Pulmonary artery endothelial cell (primary cell): ENCODE measurements at places on chromosomes 2 and 18.

- no peak for DNase-seq
Measured at GRCh38 chr2:169693360-169693759, 845 bp downstream of the CFAP210 start.

DNA sequence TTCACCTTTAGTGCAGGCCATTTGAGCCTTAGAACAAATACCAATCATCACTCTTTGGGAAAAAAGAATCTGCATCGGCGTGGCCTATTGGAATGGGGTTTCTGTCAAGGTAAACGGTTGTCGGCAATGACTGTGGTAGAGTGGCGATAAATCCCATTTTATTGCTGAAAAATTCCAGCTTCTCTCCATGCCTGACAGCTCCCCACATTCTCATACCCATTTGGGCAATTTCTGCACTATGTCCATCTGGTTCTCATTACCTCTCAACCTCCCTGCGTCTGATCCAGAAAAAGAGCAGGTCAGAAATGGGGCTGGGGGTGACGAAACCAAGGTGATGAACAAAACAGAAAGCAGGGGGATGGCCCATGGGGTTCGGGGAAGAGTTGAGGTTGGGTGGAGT lies 254.0 kb downstream of the MEIS1 start:
- DNase-seq = no peak

GRCh38 chr2:159506764-159507440 lies 109.4 kb downstream of the BAZ2B start:
- no peak for DNase-seq

DNA sequence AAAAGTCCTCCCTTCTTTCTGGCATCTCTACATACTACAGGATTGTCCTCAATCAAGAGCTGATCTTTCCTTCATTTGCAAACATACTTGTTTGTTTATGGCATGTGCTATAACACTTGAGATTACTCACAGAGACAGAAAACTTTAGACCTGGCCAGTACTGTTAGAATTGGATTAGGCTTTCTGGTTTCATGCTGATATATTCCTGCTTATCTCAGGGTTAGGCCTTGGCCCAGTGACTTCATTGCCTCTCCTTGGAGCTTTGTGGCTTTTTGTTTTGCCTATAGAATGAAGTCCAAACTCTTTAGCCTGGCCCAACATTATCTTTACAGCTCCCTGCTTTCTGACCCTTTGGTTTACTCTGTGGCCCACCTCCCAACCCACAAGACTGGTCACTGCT lies 363.3 kb downstream of the ALK start:
- no peak for DNase-seq

DNA sequence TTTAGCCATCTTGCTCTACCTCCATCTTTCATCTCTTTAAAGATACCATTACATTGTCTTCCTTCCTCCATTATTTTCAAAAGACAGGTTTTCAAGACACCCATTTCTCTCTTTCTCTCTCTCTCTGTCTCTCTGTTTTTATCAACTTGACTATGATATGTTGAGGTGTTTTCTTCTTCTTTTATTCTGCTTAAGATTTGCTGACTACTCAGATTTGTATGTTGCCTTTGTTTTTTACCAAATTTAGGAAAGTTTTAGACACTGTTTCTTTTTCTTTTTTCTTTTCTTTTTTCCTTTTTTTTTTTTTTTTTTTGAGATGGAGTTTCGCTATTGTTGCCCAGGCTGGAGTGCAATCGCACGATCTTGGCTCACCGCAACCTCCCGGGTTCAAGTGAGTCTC lies 647.5 kb upstream of the VRK2 start:
- DNase-seq = no peak

DNA sequence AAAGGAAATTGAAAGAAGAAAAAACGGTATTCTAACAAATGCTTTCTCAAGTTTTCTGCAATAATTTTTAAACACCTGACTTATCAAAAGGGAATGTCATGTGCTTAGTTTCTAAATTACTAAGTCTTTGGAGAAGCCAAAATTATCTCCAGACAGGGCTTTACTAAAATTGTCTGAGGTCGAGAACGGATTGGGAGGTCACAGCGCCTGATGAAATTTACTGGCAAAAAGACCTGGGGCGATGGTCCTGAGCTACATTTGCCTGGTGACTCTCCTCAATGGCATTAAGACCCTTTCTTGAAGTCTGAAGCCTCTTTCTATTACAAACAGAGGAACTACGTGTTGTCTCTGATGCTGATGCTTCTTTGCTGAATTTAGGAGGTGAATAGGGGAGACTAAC lies 291.8 kb upstream of the SESTD1 start:
- no peak for DNase-seq

DNA sequence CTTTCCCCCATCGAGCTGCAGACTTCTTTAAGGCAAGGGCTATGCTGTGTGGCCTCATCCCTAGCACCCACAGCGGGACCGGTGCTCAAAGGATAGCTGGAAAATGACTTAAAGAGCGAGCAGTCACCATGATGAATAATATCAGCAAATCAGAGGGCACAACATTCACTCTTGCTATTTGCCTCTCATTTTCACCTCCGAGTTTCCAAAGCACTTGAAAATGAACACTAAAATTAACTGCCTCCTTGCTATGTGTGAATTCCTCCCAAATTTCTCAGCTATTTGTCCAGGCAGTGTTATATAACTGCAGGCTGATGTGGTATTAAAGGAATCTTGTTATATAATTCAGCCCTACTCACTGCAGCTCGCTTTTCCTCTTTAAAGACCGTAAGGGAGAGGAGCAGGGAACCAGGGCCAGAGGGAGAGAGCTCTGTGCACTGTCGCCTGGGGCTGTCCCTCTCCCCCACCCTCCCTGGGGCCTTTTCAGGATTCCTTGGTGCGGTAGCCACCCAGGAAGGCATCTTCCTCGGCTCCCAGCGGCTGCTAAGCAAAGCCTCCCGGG lies 1.4 kb downstream of the CYS1 start:
- no peak for DNase-seq

- DNase-seq = no peak
Measured at GRCh38 chr2:227447606-227448005, 24.4 kb upstream of the AGFG1 start.

DNA sequence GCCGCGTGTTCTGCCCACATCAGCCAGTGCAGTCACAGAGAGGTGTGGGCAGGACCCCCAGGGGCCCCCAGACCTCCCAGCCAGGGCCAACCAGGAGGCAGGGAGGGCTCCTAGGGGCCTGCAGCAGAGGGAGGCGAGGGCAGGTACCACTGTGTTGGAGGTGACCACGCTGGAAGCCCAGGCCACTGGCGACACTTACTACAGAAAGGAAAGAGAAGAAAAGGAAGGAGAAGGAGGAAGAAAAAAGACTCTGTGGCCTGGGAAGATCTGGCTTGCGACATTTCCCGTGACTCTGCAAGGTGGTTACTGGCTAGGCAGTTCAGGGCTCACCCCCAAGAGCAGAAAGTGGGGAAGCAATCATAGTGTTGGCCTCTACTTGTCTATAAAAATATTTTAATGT lies 98.1 kb upstream of the BCL2L11 start:
- no peak for DNase-seq

DNA sequence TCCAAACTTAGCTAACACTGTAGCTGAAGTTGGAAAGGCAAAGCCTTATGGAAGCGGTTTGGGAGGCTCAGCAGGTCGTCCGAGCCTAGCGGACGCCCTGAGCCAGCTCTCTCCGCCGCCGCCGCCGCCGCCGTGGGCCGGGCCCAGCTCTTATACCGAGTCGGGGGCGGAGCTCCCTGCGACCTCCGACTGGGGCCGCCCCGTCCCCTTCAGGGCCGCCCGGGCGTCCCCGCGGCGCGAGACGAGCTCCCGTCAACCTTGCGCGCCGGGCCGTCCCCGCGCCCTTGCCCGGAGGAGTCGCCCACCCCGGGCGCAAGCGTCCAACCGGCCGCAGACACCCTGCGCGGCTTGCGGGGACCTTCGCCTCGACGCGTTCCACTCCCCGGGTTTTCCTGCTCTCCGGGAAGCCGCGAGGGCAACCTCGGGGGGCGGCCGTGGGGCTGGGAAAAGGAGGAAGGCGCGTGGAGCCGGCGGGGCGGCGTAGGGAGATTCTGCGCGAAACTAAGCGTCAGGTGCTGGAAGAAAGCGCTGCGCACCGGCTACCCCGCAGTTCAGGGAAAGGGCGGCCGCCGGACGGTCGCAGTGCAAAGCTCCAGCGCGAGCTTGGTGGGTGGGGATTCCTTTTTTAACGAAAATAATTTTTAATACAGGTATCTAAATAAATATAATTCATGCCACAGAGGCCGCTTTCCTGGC lies at the start of gene SLC40A1:
Gene SLC40A1 (minus strand): TSS at position 129 of the 696 bp plus-strand sequence. CDS start 326 bp downstream, outside the sequence.
- peak; percentile 39 for DNase-seq

GRCh38 chr18:36160959-36161371 lies 26.3 kb upstream of the MOCOS start:
- DNase-seq = no peak

GRCh38 chr2:71826826-71827523 lies 320.7 kb downstream of the CYP26B1 start:
- no peak for DNase-seq

DNA sequence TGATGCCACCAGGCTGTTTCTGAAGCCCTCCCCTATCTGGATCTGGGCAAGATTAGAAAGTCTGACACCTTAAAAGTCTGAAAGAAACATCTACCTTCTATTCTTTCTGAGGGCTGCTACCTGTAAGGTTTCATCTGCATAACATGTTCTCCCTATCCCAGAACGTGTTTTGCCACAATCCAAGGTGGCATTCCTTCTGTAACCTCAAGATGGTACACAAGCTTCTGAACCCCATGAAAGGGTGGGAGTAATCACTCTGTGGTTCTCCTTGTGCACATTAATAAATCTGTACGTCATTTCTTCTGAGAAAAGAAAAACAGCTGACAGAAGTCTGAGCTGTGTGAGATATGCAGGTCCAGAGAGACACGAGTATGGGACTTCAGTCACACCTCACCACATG lies 41.8 kb upstream of the MSH6 start:
- no peak for DNase-seq

DNA sequence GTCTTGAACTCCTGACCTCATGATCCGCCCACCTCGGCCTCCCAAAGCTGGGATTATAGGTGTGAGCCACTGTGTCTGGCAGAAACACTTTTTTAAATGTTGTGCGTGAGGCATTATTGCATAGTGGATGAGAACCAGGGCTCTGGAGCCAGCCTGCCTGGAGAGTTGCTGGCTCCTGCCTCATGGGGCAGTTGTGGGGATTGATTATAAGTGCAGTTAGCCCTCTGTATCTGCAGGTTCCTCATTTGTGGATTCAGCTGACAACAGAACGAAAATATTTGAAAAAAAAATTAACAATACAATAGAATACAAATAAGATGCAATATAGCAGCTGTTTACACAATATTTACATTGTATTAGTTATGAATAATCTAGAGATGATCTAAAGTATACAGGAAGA lies 129.4 kb upstream of the EML6 start:
- no peak for DNase-seq

DNA sequence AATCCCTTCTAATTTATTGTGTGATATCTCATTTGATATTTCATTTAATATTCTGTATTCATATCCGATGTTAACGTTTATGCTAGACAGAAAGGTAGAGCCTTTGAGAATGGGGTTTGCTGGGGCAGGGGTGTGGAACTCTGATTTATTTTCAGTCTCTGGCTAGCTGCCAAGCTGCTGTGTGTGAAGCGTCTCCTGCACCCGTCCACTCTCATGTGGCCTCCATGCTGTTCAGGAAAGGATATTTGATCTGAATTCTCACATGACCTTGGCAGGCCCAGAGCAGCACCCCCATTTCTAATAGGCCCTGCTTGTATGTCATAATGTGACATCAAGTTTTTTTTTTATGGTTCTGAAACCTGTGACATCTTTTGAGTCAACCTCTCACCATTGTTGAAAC lies 1.6 kb downstream of the IL1R1 start:
- no peak for DNase-seq

DNA sequence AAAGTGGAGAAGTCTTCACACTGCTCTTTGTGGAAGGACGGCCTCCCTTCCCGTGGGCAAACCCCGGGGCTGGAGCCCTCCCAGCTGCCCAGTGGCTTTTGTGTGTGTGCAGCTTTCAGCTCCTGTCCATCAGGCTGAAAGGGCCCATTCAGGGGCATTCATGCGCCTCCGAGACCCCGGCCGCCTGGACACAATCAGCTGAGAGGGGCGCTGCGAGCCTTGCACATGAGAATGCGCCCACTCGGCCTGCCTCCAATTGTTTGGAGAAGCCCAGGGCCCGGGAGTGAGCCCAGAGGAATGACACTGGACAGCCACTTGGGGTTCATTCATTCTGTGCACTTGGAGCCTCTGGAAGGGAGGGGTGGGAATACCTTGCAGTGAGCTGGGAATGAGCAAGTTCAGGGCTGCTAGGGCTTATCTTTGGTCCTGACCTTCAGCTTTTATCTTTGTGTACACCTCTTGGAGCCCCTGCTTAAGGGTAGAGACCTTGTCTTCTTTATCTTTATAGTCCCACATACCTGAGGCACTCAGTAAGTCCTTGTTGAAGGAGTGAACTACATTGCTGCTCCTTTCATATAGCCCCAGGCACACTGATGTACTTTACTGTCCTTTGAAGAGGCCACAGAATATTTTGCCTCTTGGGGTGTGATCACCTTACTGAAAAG lies 56.5 kb downstream of the TCF7L1 start:
- no peak for DNase-seq

DNA sequence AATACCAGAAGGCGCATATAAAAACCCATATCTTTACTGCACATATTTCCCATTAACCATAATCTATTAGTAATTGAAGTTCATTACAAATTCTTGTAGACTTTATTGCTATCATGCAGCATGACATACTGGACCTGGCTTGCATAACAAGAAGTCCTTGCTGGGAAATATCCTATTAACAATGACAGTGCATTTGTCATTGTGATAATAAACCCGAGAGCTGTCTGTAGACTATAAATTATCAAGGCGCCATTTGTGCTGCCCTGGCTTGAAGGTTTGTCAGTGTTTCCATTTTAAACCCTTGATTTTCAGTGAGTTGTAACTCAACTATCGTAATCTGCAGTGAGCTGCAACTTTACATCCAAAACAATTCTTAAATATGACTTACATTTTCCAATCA lies 59.0 kb downstream of the HNMT start:
- DNase-seq = no peak

GRCh38 chr2:166106431-166107015 lies 21.3 kb downstream of the SCN1A start:
- DNase-seq = peak; percentile 8
